ENCODE measurements at places on chromosomes 16 and 17. TPM values are rescaled to one million over a fixed set of nuclear protein-coding genes. Genes with fewer than 3 reads are reported as not detected.

FAM20A gene
- polyA plus RNA-seq, result 0.89 TPM

DNAH3 gene
- not detected for polyA plus RNA-seq

DNA sequence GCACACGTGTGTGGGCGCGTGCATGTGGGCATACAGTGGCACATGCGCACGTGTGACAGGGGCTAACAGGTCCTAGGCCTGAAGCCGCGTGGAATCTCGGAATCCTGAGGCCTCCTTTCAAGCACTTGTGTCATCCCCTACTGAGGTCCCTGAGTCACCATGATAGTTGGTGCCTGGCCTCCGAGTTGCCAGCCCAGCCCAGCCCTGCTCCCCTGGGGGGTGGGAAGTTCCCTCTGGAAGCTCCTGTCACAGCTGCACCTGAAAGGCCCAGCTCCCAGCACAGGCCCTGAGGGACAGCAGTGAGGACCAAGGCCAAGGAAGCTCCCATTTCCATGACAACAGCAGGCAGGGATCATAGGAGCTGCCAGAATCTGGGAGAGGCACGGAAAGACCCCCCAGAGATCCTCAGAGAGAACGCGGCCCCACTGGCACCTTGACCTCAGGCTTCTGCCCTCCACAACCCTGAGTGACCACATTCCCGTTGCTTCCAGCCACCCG lies 35.4 kb upstream of the ENPP7 start:
- no peak for DNase-seq

DNA sequence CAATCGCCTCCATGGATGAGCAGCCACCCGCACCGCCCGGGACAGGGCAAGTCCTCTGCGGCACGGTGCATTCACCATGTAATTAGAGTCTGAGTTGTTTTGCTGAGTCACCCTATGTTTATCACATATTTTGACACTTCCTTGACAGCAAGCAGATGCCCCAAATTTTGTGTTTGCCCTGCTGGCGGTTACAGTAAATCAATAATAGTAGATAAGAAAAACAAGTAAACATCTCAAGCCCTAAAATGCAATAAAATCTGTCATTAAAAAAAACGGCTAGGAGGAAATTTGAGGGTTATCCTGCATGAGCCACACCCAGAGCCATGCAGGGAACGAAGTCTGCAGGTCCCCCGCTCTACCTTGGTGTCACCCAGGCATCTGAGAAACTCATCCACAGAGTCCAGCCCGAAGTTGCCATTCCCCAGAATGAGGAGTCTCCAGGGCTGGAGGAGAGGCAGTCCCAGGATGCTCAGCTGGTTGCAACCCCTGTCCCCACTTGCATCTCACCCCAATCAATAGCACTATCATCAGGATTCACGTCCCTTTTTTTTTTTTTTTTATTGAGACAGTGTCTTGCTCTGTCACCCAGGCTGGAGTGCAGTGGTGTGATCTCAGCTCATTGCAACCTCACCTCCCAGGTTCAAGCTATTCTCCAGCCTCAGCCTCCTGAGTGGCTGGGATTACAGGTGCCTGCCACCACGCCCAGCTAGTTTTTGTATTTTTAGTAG lies 16.5 kb upstream of the ST6GALNAC1 start:
- DNase-seq, result peak; percentile 27

GRCh38 chr17:47821031-47821423 lies 567 bp downstream of the OSBPL7 start:
- no peak for DNase-seq

DNA sequence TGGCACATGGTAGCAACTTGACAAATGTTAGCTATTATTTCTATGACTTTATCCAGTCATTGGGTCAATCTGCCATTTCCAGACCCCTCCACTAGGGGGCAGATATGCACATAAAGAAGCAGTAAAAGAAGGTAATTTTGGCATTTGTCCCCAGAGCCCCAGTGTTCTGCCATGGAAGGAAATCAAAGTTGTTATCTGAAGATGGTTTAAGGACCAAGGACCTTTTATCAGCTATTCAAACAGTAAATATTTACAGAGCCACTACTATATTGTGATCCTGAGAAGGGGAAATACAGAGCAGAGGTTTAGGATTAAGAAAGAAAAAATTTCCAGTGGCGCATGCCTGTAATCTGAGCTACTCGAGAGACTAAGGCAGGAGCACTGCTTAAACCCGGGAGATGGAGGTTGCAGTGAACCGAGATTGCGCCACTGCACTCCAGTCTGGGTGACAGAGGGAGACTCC lies 20.0 kb downstream of the TRAF4 start:
- DNase-seq, result peak; percentile 59

SLC13A2 gene
- not detected for polyA plus RNA-seq

DNA sequence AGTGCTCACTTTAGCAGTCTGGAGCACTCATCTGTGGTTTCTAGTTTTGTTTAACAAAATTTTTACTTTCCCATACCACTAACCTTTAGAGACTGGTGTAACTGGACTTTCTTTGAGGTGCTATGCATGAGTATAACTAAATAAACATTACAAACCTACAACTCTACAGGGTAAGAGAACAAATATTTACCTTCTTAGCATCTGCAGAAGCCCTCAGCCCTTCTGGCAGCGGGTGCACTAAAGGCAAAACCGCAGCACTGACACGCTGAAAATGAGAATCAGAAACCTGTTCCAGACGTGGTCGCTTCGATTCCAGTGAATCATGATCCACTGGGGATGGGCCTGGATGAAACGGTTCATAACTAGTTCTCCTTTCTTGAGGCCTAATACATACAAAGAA lies 43.7 kb downstream of the NCOR1 start:
- DNase-seq, result no peak

GRCh38 chr17:8173871-8174322 lies 2.3 kb downstream of the TMEM107 start:
- DNase-seq, result no peak

DNA sequence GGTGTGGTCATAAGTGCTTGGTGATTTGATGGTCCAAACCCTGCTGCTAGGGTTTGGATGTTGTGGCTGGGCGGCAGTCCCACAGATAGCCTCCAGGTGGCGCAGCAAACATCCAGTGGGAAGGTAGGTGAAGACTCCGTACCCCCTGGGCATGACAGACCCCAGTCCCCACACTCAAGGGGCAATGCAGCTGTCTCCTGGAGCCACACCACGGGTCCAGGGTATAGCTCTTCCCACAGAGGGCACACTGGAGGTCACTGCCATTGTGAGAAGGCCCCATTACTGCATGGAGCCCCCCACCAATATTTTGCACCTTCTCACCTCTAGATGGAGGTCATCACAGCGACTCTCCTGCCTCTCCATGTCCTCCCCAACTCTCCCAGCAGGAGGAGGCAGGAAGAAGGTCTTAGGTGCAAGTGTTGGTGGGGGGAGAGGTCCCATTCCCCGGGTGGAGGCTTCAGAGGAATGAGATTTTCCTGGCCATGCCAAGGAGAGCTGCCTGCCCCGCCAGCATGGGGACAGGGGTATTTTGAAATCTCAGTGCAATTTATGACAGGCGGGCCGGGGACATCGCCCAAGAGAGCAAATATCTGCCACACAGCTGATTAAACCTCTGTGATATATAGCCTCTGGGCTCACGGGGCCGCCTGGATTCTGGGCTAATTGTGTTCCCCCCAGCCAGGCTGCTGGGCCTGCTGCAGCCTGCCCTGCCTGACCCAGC lies 17.1 kb upstream of the C17orf113 start:
- DNase-seq, result peak; percentile 54

- no peak for DNase-seq
Observed at GRCh38 chr16:15749371-15749770, 99.3 kb downstream of the NDE1 start.

Data from CD14-positive monocyte (primary cell).